Dermis blood vessel endothelial cell (primary cell): ENCODE measurements at places on chromosomes 11 and 22.
A peak's percentile ranks its signal among the peaks of the same experiment; 100 is the strongest.

DNA sequence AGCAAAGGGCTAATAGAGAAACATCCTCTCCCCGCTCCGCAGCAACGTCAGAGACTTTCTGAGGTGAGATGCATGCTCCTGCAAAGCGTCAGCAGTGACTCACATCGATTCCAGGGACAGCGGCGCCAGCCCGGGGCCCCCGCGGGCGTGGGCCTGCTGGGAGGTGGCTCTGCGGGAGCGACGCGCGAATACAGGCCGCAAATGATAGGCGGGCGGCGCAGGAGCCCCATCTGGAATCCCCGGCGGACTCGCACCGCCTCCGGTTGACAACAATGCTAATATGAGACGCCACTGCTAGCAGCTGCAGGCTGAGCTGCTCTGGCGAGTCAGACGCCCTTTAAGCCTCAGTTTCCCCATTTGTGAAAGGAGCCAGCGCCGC is 557 bp downstream of the RANGAP1 start:
- DNase-seq = peak; percentile 84

DNA sequence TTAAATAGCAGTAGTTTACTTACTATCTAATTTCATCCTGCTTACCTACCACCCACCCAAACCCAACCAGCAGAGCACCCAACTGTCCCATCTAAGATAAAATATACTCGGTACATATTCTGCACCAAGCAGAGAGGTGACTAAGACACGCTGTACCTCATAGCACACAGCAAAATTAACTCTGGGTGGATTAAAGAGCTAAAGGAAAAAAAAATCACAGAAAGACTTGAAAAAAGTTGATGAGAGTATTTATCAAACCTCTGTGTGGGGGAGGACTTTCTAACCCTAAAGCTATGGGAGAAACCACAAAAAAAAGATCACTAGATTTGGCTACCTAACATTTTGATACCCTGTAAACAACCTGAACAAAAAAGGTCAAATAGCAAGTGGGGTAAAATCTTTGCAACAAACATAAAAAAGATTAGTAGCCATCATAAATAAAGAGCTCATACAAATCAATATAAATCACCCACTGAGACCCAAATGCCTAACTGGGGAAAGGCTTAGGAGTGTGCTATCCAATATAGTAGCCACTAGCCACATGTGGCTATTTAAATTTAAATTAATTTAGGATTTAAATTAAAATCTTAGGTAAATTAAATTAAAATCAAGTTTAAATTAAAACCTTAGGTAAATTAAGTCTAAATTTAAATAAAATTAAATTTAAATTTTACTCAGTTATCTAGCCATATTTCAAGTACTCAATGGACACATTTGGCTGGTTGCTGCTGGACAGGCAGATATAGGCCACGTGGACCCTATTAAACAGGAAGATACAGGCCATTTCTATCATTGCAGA is 25.6 kb upstream of the CD5 start:
- no peak for DNase-seq

- DNase-seq = no peak
Observed at GRCh38 chr22:27772081-27772983, 29.2 kb downstream of the MN1 start.

GRCh38 chr22:35631597-35631996 is 14.5 kb upstream of the MB start:
- DNase-seq = peak; percentile 60

- DNase-seq = peak; percentile 11
Observed at GRCh38 chr11:34405079-34405858, 33.5 kb upstream of the CAT start.

- DNase-seq = no peak
Observed at GRCh38 chr11:12058425-12059115, 50.1 kb upstream of the DKK3 start.

DNA sequence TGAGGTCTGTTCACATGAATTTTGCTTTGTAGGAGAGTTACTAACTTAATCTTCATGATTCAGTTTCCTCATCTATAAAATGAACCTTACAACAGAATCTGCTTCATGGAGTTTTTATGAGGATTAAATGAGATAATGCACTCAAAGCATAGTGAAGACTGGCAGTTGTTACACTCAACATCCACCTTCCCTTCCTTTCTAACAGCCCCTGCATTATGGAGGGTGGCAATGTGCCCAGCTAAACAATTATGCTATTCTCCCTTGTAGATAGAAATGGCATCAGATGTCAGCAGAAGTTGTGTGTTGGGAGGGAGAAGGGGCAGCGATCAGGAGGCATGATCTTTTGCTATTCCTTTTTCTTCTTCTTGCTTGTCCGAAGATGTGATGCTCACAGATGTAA is 6.5 kb downstream of the POU2AF1 start:
- no peak for DNase-seq

DNA sequence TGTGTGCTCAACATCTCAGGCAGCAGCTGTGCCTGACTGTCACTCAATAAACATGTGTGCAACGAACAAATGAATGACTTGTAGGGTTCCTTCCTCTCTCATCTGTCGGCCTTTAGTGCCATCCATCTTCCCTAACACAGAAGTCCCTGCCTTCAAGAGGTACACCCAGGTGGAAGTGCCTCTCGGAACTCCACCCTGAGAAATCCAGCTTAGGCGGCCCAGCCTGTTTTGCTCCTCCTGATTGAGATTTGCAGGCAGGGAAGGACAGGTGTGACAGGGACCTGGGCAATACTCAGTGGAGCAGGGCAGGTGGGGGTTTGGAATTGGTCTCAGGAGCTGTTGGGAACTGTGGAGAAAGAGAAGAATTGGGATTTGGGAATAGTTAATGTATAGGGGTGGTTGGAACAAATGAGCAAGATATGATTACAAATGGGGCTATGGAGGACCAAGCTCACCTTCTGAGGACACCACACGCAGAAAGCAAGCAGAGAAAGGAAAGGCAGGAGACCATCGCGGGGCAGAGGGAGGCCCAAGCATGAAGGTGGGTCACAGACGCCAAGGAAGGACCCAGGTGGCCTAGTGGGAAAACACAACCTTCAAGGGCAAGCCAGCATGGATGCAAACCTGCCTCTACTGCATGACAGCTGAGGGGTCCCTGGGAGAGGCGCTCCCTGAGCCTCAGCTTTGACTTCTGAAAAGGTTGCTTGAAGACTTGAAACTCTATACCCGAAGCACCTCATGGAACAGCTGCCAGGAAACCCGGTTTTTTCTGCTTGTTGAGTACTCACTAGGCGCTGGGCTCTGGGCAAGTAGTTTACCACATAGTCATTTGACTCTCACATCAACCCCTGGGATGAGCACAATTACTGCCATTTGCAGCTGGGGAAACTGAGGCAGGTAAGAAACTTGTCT is 40.9 kb upstream of the ANO1 start:
- DNase-seq = no peak
